Inflammatory macrophage (primary cell): ENCODE measurements at places on chromosomes 11 and 22.

DNA sequence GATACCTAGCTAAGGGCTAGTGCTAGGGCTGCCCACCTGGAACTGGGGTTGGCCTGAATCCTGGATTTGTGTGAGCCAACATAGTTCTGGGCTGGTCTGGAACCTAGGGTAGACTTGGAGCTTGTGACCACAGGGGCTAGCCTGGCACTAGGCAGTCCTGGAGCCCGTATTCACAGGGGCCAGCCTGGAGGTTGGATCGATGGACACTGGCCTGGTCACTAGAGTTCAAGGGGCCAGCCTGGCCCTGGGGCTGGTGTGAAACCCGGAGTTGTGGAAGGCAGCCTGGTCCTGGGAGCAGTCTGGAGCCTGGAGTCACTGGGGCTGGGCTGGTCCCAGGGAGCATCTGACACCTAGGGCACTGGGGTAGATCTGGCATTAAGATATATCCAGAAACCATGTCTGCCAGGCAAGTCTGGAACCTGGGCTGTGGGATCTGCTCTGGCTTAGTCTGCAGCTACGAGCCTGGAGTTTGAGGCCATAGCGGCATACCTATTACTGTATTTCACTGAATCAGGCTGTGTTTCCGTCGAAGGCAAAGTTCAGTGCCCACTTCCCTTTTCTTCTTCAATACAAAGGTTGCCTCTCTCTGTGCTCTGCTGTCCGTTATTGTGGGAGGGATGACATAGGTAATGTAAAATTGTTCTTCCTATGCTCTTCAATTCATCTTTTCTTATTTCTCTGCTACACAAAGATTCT lies 9.1 kb upstream of the GLYATL1B start:
- DNase-seq: no peak

DNA sequence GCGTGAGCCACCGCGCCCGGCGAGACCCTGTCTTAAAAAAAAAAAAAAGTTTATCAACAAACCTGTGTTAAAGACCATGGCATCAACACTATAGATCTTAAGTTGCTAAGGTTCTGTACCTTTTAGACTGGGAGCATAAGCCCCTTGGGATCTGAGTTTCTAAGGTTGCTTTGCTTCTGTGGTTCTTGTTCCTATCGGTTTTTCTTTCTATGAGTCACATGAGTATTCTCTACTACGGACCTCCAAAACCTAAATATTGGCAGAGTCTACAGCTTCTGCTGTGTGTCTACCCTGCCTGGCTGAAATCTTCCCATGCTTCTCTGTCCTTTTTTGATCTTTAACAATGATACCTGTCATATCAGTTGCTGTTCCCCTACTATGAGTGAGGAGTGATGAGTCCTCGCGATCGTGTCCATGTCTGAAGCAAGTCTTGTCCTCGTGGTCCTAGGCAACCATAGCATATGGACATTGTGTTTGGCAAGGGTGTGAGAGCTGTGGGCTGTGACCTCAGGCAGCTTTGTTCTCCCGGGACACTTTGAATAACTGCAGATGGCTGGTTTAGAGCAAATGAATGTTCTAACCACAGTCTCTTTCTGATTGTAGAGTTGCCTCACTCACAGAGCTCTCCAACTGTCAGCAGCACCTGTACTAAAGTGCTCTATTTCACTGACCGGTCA lies 9.0 kb upstream of the DLAT start:
- DNase-seq: no peak

- peak; percentile 59 for DNase-seq
These were observed 29.8 kb downstream of the SCUBE1 start for GRCh38 chr22:43313244-43313889.

GRCh38 chr11:8271106-8271886 lies 7.6 kb upstream of the LMO1 start:
- DNase-seq: no peak

DNA sequence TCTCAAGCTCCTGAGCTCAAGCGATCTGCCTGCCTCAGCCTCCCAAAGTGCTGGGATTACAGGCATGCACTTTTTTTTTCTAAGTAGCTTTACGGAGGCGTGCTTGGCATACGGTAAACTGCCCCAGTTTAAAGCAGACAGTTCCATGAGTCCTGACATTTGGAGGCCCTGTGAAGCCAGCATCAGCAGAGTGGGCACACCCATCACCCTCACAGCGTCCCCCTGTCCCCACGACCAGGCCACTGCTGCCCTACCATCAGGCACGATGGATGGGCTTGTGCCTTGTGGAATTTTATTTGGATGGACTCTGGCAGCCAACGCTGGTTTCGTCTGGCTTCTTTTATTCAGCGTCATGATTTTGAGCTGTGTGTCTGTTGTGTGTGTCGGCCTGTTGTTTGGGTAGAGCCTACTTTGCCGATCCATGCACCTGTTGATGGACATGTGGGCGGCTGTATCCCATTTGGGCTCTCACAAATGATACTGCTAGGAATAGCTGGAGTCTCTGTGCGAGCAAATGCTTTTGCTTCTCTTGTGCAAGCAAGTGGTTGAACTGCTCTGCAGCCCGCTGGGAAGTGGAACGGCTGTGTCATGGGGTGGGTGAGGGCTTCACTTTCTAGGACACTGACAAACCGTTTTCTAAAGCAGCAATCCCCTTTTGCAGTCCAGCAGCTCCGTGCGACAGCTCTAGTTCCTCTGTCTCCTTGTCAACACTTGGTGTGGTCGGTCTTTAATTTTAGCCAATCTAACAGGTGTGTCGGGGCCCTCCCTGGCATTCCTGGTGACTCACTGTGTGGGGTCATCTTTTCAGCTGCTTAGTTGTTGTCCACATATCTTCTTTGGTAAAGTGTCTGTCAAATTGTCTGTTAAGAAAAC lies 23.8 kb downstream of the KCNQ1 start:
- DNase-seq: peak; percentile 45

DNA sequence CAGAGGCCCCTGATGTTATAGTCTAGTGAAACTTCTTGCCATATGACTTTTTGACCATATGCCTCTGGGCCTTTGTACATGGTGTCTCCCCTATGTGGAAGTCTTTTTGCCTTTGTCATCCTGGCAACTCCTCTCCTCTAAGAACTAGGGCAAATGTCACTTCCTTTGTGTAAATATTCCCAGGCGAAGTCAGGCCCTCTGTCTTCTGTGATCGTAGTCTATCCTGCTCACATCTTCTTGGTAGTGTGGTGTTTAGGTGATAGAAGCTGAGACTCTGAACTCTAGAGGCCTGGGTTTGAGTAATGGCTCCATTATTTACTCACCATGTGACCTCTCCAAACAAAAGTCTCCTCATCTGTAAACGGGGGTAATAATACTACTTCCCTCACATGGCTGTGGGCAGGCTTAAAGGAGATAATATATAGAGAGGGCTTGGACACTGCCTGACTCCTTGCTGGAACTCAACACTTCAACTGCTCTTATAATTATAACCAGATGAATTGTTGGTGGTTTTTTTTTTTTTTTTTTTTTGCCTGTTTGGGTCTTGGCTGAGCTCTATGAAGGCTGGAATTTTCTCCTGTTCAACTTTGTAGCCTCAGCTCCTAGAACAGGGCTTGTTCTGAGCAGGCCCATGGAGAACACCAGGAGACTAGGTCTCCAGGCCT lies 43.8 kb downstream of the INSC start:
- no peak for DNase-seq

DNA sequence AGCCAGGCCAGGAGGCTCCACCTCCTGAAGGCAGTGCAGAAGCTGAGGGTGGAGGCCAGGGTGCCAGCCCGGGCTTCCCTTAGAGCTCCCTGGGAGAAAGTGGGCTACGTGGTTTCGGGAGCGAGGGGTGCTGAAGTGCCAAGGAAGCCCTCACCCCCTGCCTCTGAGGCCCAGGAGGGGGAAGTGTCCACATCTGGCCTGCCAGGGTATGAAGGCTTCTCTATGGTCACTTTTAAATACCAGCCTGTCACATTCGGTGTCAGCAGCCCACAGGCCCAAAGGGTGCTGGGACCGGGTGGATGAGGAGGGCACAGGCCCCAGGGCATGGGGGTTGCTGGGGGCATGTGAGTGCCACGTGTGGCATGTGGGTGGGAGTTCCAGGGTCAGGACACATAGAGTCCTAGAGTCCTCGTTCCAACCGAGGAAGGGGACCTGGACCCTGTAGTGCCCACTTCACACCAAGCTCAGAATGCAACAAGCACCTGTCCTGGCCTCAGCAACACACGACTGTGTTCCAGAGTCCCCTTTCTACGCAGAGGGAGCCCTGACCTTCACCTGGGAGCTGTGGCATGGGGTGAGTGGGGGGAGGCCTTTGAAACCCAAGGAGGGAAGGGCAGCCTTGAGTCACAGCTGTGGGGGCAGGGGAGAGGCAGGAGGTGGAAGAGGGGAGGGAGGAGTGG lies 1.7 kb downstream of the SHISA8 start:
- no peak for DNase-seq

DNA sequence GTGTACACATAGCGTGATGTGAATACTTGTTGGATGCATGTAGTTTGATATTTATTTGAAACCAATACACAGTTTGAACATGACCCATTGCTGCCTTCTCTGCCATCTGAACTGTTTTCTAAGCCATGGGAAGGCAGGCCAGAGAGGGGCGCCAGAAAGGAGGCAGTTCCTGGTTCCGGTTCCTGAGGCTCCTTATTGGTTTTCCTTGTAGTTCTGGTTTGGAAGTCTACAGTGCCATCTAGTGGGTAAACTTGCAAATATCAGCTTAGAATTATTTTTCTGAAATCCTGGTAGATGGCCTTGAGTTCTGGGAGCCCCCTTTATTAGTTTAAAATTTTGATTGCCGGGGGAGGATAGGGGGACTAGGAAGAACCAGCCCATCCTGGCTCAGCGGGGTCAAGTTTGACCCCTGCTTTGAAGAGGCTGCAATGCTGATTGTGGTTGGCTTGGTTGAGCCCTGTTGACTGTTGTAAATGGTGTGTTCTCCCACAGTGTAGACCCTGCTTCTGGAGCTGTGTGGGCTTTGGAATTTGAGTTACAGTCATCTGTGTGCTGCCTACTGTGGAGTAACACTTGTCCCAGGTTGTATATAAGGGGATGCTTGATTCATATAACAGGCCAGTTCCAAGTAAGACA lies 48.4 kb downstream of the GRAMD1B start:
- peak; percentile 86 for DNase-seq

DNA sequence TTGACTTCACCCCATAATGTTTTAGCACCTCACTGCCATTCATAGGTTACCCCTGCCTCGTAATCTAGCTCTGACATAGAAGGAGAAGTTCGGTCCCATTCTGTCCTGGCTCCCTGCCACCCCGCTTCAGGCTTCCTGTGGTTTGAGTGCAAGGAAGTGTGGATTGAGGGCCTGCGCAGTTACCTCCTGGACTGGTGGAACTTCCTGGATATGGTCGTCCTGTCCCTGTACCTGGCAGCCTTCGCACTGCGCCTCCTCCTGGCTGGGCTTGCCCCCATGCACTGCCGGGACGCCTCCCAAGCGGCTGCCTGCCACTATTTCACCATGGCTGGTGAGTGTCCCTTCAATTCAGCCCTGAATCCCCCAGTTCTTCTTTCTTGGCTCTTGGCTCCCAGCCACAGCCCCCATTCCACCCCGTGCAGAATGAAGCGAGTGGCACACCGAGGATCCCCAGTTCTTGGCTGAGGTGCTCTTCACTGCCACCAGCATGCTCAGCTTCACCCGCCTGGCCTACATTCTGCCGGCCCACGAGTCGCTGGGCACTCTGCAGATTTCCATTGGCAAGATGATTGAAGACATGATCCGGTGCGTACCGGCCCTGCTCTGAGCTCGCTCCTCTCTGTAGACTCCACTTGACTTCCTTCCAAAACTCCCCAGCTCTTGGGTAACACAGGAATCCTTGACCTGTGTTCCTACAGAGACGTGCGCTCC lies 15.4 kb downstream of the ART5 start:
- DNase-seq: peak; percentile 68

- no peak for DNase-seq
These were observed 5.1 kb downstream of the APBB1 start for GRCh38 chr11:6413791-6414201.

DNA sequence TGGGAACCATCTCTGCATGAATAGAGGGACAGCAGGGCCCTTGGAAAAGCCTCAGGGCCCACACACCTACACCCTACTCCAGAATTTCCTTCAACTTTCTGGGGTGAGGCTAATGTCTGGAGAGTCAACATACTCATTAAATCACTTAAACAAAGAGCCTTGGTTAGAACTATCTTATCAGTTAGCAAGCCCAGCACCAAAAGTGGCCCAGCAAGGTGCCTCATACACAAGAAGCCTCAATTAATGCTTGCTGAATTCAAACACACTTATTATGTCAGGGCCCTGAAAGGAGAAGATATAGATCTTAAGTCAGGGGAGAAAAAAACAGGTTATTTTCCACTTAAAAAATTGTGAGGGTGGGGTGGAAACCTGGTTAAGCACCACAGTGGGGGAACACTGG lies 61.4 kb downstream of the C11orf58 start:
- no peak for DNase-seq

- no peak for DNase-seq
These were observed 16.0 kb downstream of the PRR5L start for GRCh38 chr11:36311926-36312595.

DNA sequence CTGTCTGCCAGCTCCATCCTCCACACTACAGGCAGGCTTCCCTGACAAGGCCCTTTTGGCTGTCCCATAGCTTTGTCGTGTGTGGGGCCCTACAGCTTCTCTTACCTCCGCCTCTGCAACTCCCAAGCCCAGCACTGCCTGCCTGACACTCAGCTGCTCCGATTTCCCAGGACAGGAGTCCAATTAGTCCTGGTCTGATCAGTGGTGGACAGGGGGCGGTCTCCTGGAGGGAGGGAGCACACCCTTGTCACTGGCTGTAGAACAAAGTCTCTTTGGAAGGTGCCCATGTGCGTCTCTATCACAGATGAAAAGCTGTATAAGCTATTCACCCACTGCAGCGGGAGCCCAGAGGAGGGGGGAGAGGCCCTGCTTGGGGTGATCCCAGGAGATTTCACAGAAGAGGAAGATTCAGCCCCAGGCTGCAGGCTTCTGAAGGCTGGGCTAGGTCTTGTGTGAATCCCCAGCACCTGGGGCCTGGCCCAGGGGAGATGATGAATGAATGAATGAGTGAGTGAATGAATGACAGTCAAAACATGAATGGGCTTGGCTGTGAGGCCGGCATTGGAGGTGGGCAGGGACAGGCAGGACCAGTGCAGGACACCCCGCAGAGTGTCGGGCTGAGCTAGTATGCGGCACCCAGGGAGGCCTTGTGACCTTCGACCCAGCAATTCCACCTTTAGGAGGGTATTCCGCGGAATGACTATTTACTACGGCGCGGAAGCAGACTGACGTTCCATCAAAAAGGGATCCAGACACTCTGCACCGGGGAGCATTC lies 142.4 kb downstream of the CACNA1I start:
- no peak for DNase-seq

DNA sequence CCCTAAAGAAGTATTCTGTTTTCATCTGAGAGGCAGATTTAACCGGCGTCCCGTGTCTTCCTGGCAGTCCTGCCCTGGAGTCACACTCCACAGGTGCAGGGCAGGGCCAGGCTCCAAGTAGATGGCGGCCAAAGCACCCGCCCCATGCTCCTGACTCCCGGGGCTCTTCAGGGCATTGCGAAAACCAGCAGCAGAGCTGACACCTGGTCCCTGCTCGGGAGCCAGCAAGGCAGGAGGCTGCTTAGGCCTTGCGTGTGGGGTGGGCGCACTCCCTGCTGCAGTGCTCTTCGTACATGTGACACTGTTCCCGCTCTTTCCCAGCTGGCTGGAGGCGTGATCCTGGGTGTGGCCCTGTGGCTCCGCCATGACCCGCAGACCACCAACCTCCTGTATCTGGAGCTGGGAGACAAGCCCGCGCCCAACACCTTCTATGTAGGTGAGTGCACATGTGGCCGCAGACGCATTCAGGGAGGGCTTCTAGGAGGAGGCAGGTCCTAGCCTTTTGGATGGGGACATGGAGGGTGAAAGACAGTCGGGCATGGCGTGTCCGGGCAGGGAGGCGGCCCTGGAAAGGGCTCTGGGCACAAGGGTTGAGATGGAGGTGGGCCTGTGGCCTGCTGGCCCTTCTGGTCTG lies 10.3 kb upstream of the TSSC4 start:
- no peak for DNase-seq

GRCh38 chr22:17349172-17349571 lies 20.1 kb upstream of the CECR2 start:
- DNase-seq: no peak
